Bladder microvascular endothelial cell (primary cell): ENCODE measurements at places on chromosomes 1 and 21. TPM values are rescaled to one million over a fixed set of nuclear protein-coding genes. Genes with fewer than 3 reads are reported as not detected.

Gene LORICRIN
- total RNA-seq = not detected in 2 replicates

Gene NTNG1
- total RNA-seq = 0.32 and 2.6 TPM in 2 replicates

Gene PRRX1
- total RNA-seq = 0.31 and 0.49 TPM in 2 replicates

Gene CCDC17
- total RNA-seq = 0.97 and 1.4 TPM in 2 replicates

Gene RGS8
- under 0.01 TPM in 1 of 2 replicates, not detected in the other for total RNA-seq

Gene SYTL1
- 0.16 TPM in 1 of 2 replicates, not detected in the other for total RNA-seq

Gene GOLT1A
- total RNA-seq = not detected in 2 replicates

Gene ELOA
- 14.7 and 23.9 TPM in 2 replicates for total RNA-seq

Gene HSPA13
- 23.0 and 46.6 TPM in 2 replicates for total RNA-seq

Gene IGFN1
- total RNA-seq = under 0.01 TPM in 1 of 2 replicates, not detected in the other

Gene BSDC1
- total RNA-seq = 40.8 and 65.2 TPM in 2 replicates

Gene EVI5
- 26.1 and 36.2 TPM in 2 replicates for total RNA-seq

Gene OR2M3
- not detected in 2 replicates for total RNA-seq

Gene RIMS3
- total RNA-seq = 0.16 and 0.25 TPM in 2 replicates

Gene CSMD2
- total RNA-seq = under 0.01 and 0.19 TPM in 2 replicates

Gene OR6N2
- not detected in 2 replicates for total RNA-seq

Gene CAMK2N1
- 4.2 and 5.2 TPM in 2 replicates for total RNA-seq

Gene GNG4
- total RNA-seq = 0.16 and 0.19 TPM in 2 replicates

Gene CBR3
- 4.0 and 22.7 TPM in 2 replicates for total RNA-seq

Gene GNL2
- total RNA-seq = 42.1 and 79.9 TPM in 2 replicates

Gene SPRR4
- not detected in 2 replicates for total RNA-seq

Gene VCAM1
- 4.5 and 84.6 TPM in 2 replicates for total RNA-seq

Gene SIM2
- not detected in 2 replicates for total RNA-seq

Gene TTC34
- total RNA-seq = under 0.01 and 0.06 TPM in 2 replicates

Gene RNU1-2
- 509 and 6,751 TPM in 2 replicates for total RNA-seq

Gene CYP4A11
- not detected in 2 replicates for total RNA-seq

Gene LRRC38
- total RNA-seq = 1.4 TPM in 1 of 2 replicates, not detected in the other

Gene DTL
- 10.0 and 11.6 TPM in 2 replicates for total RNA-seq

Gene PRAMEF1
- not detected in 2 replicates for total RNA-seq

Gene SYDE2
- 0.49 and 13.4 TPM in 2 replicates for total RNA-seq

Gene RHEX
- total RNA-seq = not detected in 2 replicates

Gene PCAT6
- not detected in 2 replicates for total RNA-seq

Gene ZNF695
- 2.3 and 3.3 TPM in 2 replicates for total RNA-seq

Gene TRIM58
- total RNA-seq = 0.06 TPM in 1 of 2 replicates, not detected in the other

Gene UTS2
- total RNA-seq = not detected in 2 replicates

Gene EXTL1
- total RNA-seq = not detected in 2 replicates

Gene GJC2
- total RNA-seq = 0.49 and 4.9 TPM in 2 replicates

Gene ITSN1
- total RNA-seq = 31.2 and 97.6 TPM in 2 replicates

Gene VSIG8
- not detected in 2 replicates for total RNA-seq

Gene RASSF5
- 0.06 and 0.16 TPM in 2 replicates for total RNA-seq

Gene SYCP1
- not detected in 2 replicates for total RNA-seq

Gene BNIPL
- total RNA-seq = under 0.01 and 0.57 TPM in 2 replicates

Gene UBE2Q1
- total RNA-seq = 23.2 and 46.6 TPM in 2 replicates

Gene MMEL1
- total RNA-seq = 1.6 TPM in 2 replicates

Gene SLAMF6
- total RNA-seq = not detected in 2 replicates

Gene ASCL5
- not detected in 2 replicates for total RNA-seq

Gene SH2D1B
- total RNA-seq = not detected in 2 replicates

Gene CYP4Z1
- total RNA-seq = 0.19 TPM in 1 of 2 replicates, not detected in the other

Gene CRNN
- not detected in 2 replicates for total RNA-seq

Gene NUP210L
- total RNA-seq = 0.06 and 0.16 TPM in 2 replicates

Gene SEMA6C
- 9.1 and 15.6 TPM in 2 replicates for total RNA-seq

Gene TMPRSS15
- not detected in 2 replicates for total RNA-seq
